Stimulated activated CD4-positive, alpha-beta T cell treated with anti-CD3 and anti-CD28 coated beads, Interleukin-1b, Interleukin-23, amount 100 ng/mL, for 4 hours (primary cell): ENCODE measurements at places on chromosomes 1 and 21.

GRCh38 chr1:36093929-36094328, 5.2 kb downstream of the ADPRS start:
- no peak for DNase-seq

- DNase-seq: no peak
These were observed 34.0 kb downstream of the OPRD1 start for GRCh38 chr1:28845786-28846543.

GRCh38 chr21:31530364-31530763, 129.1 kb upstream of the SOD1 start:
- DNase-seq: no peak

GRCh38 chr1:92276082-92276481, 22.7 kb downstream of the GLMN start:
- DNase-seq: no peak

- no peak for DNase-seq
These were observed 97.8 kb downstream of the FMN2 start for GRCh38 chr1:240189386-240189989.

GRCh38 chr21:42463861-42464515, 32.0 kb downstream of the RSPH1 start:
- DNase-seq: peak; percentile 52

GRCh38 chr1:40588586-40588985, 57.1 kb downstream of the ZNF684 start:
- no peak for DNase-seq

DNA sequence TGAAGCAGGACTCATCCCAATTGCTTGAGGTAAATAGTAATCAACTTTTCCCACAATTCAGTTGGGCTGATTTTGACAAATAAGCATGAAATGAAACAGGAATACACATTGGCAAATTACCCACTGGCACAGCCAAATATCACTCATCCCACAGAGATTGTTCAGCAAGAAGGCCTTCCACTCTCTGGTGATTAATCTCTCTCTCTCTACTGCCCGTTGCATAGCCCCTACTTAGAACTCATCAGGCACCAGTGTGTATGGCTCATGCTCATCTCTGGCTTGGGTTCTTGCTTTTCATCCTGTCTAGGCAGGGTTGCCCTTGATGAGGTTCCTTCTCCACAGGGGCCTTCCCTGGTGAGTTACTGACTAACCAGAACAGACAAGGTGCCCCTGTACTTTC, 1.1 kb downstream of the BSDC1 start:
- DNase-seq: no peak

DNA sequence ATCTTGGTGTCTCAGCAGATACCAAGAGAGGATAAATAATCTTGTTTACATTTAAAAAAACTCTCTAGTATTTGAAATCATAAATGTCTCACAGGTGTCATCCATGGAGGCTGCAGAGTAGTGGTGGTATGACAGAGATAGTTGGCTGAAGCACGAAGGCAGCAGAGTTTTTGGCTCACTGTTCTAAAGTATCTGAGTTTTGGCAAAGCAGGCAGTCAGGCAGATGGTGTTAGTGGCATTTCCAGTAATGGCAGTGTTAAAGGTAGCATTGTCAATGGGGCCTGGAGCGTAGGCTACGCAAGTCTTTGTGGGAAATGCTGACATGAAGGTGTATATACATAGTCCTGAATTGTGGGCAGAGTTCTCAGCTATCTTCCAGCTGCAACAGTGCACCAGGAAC, 68.5 kb upstream of the HSD17B7 start:
- no peak for DNase-seq

GRCh38 chr1:182615468-182616129, 11.4 kb upstream of the RGS16 start:
- DNase-seq: no peak

DNA sequence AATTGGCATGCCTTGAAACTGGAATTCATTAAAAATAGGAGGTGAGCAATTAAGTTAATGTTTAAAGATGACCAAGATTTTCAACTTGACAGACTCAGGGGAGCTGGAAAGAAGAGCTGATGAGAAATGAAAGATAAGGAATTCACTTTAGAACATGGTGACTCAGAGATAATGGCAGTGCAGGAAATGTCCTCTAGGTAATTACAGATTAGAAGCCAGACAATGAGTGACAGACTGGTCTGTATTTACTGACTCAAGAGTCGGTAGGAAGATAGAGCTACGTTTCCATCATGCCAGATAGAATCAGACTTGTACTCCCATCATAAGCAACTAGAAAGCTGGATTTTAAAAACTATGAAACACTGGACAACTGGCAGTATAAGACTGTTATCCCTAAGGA, 151.6 kb downstream of the AJAP1 start:
- DNase-seq: no peak

GRCh38 chr1:85490270-85490985, 25.5 kb upstream of the DDAH1 start:
- no peak for DNase-seq

DNA sequence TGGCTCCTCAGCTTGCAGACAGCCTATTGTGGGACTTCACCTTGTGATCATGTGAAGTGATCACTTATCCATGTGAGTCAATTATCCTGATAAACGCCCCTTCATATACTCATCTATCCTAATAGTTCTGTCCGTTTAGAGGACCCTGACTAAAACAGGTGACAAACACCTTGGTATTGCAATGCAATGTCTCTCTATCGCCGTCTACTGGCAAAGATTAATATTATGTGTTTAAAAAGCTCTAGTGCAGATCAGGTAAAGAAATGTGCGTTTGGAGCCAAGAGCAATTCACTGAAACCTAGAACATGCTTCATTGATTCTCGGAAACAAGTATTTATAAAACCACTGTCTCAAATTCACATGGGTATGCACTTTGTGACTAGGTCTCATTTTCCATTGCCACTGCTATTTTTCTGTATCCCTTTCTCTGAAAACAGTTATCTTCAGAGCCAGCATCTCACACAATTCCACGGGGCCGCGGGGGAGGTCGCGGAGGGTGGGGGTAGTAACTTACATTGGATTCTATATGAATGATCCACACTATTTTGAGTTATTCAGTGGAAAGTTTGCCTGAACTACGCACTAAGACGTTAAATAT, 554.6 kb upstream of the NCAM2 start:
- no peak for DNase-seq

DNA sequence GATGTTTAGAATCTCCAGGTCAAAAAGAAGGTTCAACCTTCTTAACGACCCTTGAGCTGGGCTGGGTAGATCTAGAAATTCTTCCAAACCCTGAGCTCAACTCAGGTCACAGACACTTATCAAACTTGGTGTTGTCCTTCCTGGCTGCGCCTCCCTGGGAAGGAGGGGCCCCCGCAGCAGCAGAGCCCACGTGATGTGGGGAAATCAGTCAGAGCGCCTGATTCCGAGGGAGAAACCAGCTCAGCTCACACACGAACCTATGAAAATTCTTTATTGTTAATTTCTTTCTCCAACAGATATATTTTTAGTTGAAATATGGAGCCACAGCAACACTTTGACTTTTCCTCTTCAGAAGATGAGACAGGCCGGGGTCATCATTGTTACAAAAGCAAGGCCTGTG, 24.3 kb upstream of the CLSTN1 start:
- no peak for DNase-seq

DNA sequence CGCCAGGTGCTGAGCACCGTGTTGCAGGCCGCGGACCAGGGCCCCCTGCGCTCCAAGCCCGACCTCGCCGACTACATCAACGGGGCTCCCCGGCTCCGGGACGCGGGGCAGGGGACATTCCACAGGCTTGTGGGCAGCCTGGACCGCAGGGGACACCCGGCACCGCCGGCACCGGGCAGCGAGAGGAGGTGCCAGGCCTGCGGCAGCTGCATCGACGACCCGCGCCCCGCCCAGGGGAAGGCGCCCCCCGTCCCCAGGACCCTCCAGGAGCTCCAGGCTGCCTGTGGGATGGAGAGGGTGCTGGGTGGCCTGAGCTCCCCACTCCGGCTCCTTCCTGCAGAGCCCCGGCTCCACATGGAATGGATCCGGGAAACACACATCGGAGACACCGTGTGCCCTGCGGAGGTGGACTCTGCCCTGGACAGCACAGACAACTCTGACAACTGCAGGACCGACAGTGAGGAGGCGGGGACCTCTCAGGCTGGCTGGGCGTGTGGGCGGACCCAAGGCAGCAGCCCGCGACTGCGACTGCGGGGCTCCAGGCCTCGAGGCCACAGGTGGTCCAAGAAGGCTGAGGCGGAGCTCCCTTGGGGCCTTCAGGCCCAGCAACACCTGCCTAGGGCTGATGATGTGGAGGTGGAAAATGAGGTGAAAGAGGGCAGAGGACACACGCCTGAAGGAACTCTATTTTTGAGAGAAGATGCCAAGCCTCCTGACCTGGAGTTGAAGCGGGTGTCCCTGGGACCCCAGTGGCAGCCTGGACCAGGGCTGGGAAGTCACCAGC, 22.8 kb downstream of the KIAA1614 start:
- no peak for DNase-seq

GRCh38 chr1:208100906-208101305, 143.3 kb downstream of the PLXNA2 start:
- no peak for DNase-seq

GRCh38 chr1:55217226-55217986, 2.2 kb upstream of the USP24 start:
- no peak for DNase-seq

- DNase-seq: no peak
These were observed 52.0 kb upstream of the TACSTD2 start for GRCh38 chr1:58629031-58629462.

DNA sequence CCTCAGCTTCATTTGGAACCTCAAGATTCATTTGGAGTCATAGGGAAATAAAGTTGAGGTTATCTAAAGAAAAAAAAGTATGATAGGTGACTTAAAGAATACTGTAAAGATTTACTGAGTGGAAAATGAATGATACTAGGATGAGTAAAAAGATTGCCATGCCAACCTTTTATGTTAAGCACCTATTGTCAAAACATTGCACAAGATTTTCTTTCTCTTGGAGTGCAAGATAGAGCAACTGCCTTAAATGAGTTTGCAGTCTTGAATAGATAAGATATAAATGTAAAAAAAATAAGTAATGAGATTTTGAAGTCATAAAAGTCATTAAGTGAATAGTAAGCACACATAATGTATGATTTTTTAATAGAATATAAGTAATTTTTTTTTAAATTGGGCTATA, 5.1 kb upstream of the ANGPTL1 start:
- no peak for DNase-seq

GRCh38 chr1:167432780-167433179, 85.5 kb downstream of the CD247 start:
- DNase-seq: no peak

- no peak for DNase-seq
These were observed 127.8 kb downstream of the GABPA start for GRCh38 chr21:25862596-25862995.

DNA sequence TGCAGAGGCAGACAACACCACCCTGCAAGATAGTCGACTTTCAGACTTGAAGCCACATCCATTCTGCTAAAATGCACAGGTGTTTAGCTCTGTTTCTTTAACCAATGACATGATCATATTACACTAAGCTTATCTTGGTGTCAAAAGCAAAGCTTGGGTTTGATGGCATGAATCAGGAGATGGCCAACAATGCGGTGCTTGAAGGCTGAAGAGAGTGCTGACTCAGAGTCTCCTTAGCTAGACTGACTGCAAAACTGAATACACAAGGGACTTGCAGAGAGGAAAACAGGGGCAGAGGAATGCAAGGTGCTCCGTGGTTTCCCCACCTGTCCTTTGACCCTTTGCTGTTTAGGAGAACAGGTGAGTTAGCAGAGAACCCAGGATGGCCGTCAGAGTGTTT, 262.6 kb downstream of the SIPA1L2 start:
- no peak for DNase-seq

- no peak for DNase-seq
These were observed 13.0 kb upstream of the TTC22 start for GRCh38 chr1:54814126-54814498.

- no peak for DNase-seq
These were observed 499.6 kb upstream of the C1orf87 start for GRCh38 chr1:60573121-60573520.

DNA sequence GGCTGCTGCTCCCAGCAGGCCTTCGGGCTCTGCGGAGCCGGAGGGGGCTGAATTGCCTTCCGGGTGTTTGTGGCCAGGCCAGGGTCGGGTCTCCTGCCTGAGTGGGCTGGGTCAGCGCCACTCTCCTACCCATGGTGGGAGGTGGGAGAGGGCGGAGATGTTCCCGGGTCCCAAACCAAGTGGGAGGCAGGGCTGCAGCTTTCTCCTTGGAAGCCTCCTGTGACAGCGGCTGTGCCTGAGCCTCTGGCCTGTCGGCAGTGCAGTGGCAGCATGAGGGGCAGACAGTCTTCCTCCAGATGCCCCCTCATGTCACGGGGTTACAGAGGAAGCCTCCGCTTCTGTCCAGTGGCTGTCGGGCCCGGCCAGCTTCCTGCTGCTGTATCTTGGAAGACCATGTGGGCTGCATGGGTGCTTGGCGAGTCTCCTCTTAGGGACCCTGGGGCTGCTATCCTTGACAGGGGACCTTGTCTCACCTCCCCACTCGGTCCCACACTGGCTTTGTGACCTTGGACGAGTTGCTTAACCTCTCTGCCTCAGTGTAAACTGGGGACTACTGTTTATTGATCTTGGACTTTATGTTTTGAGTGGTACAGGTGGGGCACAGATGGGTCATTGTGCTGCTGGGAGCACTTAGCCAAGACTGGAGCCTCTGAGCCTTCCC, 4.3 kb downstream of the SKI start:
- DNase-seq: no peak

- DNase-seq: peak; percentile 91
These were observed at the start of gene EPS15 for GRCh38 chr1:51519048-51519864. Gene EPS15, minus strand, starts transcription at chr1:51519266. Its CDS starts 35 bp downstream, at chr1:51519231.

- no peak for DNase-seq
These were observed 345.4 kb upstream of the NR5A2 start for GRCh38 chr1:199682081-199682480.

DNA sequence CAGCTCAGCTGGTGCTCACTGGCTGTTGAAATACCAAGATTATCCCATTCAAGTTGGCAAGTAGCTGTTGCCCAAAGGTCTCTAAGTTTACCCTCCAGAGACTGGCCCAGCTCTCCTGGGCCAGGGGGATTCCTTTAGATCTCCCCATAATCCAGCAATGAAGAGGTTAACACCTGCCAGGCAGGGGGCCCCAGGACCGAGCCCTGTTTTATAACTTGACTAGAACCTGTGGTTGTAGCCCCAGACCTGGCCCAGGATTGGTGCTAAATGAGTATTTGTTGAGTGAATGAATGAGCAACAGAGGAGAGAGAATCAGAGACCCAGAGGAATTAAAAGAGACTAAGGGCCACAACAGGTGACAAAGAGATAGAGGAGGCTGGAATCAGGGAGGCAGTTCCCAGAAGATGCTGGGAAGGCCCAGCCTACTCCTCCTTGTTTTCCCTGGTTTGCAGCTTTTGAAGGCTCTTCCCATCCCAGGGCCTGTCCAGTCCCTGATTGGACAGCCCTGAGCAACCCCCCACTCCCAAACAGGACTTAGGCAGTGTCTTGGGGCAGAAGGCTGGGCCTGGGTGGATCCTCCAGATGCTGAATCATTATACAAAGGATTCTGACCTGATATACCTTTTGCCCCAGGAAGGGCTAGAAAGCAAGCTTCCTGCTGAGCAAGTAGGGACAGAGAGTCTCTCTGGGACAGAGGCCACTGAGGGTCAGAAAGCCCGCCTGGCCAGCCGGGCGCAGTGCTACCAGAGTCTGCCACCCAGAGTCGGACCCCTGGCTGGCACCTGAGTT, 2.4 kb upstream of the RHBG start:
- no peak for DNase-seq

GRCh38 chr1:192088496-192088895, 69.8 kb upstream of the RGS18 start:
- no peak for DNase-seq

GRCh38 chr21:32285476-32285875, 6.6 kb upstream of the MIS18A start:
- DNase-seq: no peak
